ENCODE measurements at places on chromosomes 2 and 18.

DNA sequence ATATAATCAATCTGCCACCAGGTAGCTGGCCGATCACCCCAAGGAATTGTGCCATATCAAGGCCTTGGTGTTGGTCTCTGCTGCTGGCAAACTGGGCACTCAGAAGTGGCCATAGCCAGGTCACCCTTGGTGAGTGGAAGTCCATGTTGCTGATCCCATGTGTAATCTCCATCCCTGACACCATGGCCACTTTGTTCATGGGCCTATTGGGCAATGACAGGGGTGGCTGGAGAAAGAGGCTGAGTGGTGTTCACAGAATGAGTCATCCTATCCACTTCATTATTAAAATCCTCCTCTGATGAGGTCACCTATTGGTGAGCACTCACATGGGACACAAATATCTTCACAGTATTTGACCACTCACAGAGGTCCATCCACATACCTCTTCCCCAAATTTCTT is 26.7 kb upstream of the CD226 start:
- no peak for DNase-seq

- no peak for DNase-seq
Measured at GRCh38 chr2:128605931-128606330, 287.3 kb upstream of the HS6ST1 start.

- no peak for DNase-seq
Measured at GRCh38 chr2:64873472-64873924, 115.7 kb upstream of the SLC1A4 start.

DNA sequence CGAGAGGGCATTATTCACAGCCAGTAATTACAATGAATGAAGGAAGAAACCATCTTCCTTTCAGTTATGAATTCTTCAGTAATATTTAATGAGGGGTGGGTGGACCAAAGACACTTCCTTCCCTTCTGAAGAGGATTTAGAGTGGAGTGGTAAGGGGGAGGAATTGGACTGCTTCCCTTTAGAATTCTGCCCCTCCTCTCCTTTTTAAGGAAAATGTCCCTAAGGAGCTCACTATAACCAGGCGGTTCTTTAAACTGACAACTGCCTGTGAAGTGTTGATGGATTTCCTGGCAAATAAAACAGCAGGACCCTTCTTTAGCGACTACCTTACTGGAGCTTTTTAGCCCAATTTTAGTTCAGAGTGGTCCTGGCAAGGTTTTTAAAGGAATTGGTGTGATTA is 86.4 kb downstream of the LIMS1 start:
- no peak for DNase-seq

- peak; percentile 23 for DNase-seq
Measured at GRCh38 chr2:26144953-26145680, 27.8 kb upstream of the GAREM2 start.

GRCh38 chr2:208046686-208047085 is 21.4 kb upstream of the PLEKHM3 start:
- no peak for DNase-seq

DNA sequence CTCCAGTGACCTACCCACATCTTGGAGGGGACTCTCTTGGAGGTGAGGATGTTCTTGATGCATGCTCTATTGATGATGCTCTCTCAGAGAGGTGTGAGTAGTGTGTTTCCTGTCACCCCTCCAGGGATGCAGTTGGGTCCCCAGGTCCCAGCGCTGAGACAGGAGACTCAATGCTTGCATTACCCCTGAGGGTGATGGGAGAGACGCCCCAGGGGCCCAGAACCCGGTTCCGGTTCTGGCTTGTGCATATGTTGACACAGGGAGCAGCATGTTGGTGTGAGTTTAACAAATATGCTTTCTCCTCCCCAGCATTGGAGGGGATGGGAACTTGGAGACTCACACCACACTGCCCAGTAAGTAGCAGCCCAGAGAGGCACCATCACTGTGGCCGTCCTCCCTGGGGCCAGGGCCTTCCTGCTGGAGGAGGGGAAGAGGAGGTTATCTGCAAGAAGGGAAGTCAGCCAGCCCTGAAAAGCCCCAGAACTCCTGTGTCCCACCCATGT is 124.5 kb downstream of the PLB1 start:
- no peak for DNase-seq

- no peak for DNase-seq
Measured at GRCh38 chr2:110819711-110820110, 87.3 kb downstream of the ACOXL start.

DNA sequence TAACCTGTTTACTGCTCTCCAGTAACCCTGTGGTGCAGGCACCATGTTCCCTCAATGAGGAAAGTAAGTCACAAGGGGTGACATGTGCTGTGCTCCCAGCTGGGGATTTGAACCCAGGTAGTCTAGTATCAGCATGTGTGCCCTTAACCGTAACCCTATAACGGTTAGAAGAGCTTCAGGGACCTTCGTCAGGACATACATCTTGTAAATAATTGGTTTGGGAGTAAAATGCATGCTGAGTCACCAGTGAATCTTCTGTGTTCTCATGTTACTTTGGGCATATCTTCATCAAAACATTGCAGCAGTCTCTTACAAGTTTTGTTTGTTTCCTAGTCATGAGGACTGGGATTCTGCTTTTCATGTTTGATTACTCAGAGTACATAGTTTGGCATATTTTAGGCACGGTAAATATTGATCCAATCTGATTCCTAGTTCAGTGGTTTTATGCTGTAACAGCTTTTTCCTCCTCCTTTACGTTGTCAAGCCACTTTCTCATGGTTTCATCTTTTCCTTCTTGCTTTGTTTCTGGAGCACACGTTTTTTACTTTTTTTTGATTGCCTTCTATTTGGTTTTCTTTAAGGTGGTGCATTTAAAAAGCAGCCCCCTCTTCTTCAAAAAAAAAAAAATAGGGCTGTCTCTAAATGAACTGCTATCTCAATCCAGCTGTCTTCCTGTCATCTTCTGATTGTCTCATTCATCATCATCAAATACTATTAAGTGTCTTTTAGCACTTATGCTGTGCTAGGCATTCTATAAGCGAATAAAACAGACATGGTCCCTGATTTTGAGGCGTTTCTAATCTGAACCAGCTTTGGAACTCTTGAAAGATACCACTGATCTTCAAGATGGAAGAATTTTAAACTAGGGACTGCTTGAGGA is 50.4 kb downstream of the CLIP4 start:
- no peak for DNase-seq

GRCh38 chr2:100601661-100602060 is 38.9 kb downstream of the PDCL3 start:
- no peak for DNase-seq

DNA sequence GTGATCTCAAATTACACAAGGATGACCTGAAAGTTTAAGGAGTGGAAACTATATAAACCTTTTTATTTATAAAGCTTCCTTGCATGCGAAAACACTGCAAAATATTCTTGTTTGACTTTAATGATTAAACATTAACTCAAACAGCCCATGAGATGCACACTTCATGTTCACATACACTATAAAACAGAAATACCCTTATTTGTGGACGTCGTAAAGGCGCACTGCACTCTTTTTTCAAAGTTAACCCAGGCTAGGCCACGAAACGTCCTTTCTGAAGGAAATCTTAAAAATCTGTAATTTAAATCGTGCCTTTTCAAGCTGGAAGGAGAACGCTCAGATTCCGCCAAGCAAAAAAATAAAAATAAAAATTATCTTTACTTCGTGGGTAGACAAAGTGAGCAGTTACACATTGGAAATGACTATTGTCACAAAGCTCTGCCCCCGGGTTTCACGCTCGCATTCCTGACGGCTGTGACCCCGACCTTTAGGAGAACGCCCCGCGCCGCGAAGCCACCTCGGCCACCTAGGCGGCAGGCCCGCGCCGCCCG is 728 bp downstream of the FAM168B start:
- no peak for DNase-seq

- no peak for DNase-seq
Measured at GRCh38 chr2:52613064-52613463, 1154.5 kb upstream of the CHAC2 start.

- DNase-seq, result no peak
Measured at GRCh38 chr2:240455272-240455646, 19.8 kb downstream of the GPC1 start.

DNA sequence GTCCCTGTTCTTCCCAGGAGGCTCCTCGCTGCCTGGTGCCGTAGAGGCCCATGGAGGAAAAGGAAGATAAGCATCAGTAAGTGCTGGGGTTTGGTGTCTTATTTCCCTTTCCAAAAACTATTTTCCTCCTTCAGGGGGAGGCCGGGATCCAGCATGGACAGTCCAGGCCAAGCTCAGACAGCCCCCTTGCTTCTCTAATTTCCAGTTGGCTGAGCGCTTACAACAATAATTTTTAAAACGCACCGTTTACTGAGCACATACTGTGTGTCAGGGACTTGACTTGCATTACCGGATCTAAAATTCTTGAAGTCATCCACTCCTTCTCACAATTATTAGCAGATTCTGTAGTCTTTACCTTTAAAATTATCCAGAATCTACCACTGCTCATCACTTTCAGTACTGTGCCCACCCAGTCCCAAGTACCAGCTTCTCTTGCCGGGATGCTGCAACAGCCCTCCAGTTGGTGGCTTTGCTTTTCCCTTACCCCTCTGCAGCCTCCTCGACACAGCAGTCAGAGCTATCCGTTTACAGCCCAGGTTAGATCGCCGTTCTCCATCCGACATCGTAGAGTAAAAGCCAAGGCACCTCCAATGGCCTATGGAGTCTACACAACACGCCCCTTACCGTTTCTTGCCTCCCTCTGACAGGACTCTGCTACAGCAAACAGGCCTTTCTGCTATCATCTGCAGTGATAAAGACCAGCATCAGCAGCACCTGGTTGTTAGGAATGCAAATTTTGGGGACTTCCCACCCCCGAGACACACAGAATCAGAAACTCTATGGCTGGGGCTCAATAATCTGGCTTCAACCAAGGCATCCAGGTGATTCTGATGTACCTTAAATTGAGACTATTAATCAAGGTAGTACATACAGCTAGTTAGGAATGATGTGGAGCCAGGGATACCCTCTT is 75.2 kb upstream of the TSPYL6 start:
- DNase-seq, result no peak

Data from GM12878 (cell line).